Karpas-422 (cell line): ENCODE measurements at places on chromosomes 7 and 10. TPM values are rescaled to one million over a fixed set of nuclear protein-coding genes. Genes with fewer than 3 reads are reported as not detected.

CDNF gene
- total RNA-seq, result 1.2 and 2.2 TPM in 2 replicates

CLDN3 gene
- not detected in 2 replicates for total RNA-seq

GRCh38 chr7:69600710-69601519 is 2.6 kb downstream of the AUTS2 start:
- H3K27me3 ChIP-seq, result 0 out of 2 replicates have a peak, but pooled peaks cover 4% of the 10 kb centered on the region
- peaks cover 34% of the 10 kb centered on the region for H3K4me1 ChIP-seq
- H3K27ac ChIP-seq, result no peak overlapping the region

DNA sequence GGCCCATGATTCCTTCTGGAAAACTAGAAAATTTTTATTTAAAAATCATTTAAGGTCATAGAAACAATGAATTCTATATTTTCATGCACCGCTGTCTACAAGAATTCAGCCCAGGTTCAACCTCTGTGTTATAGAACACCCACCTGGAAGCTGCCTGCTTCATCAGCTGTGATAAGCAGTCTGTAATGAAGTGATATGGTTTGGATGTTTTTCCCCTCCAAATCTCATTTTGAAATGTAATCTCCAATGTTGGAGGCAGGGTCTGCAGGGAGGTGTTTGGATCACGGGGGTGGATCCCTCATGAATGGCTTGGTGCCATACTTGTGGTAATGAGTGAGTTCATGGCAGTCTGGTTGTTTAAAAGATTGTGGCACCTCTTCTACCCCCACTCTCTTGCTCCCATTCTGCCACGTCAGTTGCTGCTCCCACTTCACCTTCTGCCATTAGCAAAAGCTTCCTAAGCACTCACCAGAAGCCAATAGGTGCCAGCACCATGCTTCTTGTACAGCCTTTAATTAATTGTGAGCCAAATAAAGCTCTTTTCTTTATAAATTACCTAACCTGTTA is 55.6 kb downstream of the MRPL32 start:
- H3K27me3 ChIP-seq, result no peaks in the 10 kb centered on the region
- H3K4me1 ChIP-seq, result no peaks in the 10 kb centered on the region
- H3K36me3 ChIP-seq, result no peaks in the 10 kb centered on the region

DNA sequence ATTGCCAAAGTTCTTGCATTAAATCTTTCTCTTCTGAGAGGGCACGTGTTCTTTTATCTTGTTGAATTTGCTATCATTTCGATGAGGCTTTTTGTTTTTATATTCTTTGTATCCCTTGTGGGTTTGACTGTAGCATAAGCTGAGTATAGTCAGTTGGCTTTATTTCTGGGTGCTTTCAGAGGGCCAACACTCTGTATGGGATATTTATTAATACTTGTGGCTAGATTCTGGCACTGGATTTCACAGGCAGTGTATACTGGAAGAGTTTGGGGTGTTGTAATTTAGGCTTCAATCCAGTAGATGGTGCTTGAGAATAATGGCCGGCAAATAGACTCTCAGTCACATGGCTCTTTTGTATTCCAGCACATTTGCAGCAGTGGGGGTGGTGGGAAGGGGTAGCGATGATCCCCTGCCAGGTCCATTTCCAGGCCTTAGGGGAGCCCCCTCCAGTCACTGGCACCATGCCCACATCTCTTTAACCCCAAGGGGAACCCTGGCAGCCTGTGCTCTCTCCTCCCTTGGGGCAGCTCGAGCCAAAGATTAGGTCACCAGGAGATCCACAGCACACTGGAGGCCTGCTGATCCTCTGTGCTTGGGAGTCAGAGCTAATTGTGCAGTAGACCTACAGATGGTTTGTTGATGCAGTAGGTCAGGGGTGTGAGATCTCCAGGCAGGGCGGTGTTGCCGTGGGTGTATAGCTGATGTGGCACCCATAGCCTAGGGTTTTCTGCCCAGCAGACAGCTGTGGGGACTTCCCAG is 81.8 kb downstream of the PTPN20 start:
- peaks cover 4% of the 10 kb centered on the region; the same call in 1 of the 2 replicates for H3K4me1 ChIP-seq
- DNase-seq, result peak; percentile 64
- no peak overlapping the region for H3K27ac ChIP-seq

DNA sequence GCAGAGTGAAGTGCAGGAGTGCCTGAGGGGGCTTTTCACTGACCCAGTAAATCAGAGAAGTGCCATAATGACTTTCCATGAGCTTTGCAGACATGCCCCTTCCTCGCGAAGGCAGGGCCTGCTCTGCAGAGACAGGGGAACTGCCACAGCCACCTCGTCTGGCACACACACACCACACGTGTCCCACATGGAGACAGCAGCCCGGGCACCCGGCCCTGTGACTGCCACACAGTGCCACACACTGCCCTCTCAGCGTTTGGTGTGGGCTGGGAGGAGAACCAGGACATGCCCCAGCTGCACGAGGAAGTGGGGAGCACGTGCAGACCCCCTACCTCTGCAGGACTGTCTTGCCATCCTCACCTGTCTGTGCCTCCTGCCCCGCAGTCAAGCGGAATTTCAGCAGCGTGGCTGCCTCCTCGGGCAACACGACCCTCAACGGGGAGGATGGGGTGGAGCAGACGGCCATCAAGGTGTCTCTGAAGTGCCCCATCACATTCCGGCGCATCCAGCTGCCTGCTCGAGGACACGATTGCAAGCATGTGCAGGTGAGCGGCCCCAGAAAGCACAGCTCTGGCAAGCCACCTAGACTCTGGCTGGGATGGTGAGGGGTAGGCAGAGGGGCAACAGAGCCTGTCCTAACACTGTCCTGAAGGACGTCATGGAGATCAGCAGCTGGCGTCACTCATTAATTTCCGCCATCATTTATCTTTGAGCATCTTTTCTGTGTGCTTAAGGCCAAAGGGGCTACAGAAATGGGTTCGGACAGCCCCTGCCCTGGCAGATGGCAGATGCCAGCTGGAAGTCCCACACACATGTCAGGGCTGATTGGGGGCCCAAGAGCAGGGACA is 43.4 kb upstream of the PPIF start:
- no peak for DNase-seq
- H3K36me3 ChIP-seq, result peaks cover 20% of the 10 kb centered on the region; the same call in 1 of the 2 replicates
- H3K4me3 ChIP-seq, result no peak overlapping the region
- no peaks in the 10 kb centered on the region for H3K4me1 ChIP-seq
- H3K27ac ChIP-seq, result no peak overlapping the region

- H3K27ac ChIP-seq, result no peak overlapping the region
- no peak overlapping the region for H3K4me3 ChIP-seq
- H3K36me3 ChIP-seq, result peaks cover 29% of the 10 kb centered on the region; the same call in 1 of the 2 replicates
- H3K27me3 ChIP-seq, result no peaks in the 10 kb centered on the region
Observed at GRCh38 chr7:77942431-77942830, 143.9 kb downstream of the PHTF2 start.

DNA sequence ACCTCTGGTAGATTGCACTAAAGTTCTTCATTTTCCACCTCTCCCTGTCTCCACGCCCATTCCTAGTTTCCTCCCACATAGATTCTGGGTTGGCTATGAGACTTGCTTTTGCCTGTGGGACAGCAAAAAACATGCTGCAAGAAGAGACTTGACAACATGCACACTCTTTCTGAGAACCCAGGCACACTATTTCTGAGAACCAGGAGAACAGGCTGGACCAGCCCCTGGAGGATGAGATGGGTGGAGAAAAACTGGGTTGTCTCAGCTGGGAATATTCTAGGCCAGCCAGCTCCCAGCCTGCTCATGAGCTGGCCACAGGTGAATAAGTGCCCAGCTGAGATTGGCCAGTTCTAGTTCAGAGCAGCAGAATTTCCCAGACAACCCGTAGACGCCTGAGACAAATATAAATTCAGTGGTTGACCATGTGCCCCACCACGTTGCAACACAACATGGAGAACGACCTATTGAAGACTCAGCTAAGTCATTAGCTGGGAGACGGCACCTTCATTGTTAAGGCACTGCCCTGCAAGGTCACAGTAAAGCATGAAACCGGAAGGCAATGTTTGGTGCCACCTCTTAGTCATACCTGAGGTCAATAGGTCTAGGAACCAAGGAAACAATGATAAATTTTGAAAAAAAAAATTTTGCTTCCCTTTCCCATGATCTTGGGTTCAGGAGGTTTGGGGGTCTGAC is 92.7 kb upstream of the AKR1E2 start:
- no peaks in the 10 kb centered on the region for H3K4me1 ChIP-seq
- H3K27me3 ChIP-seq, result no peaks in the 10 kb centered on the region
- no peak overlapping the region for H3K27ac ChIP-seq
- no peak overlapping the region for H3K4me3 ChIP-seq
- no peaks in the 10 kb centered on the region for H3K36me3 ChIP-seq

DNA sequence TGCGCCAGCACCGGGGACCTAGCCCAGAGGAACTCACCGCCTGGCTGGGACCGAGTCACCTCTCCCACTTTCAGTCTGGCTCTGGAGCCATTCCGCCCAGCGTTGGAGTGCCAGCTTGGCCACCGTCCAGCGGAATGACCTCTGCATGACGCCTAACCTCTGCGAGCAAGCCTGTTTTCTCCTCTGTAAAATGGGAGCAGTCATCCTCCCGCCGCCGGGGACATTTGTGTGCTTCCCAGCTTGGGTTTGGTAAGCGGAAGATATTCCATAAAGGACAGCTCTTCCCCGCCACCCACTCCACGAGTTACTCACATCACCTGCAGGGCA is 1.3 kb upstream of the ZCCHC24 start:
- H3K27me3 ChIP-seq, result no peaks in the 10 kb centered on the region
- no peaks in the 10 kb centered on the region for H3K36me3 ChIP-seq
- no peak overlapping the region for H3K4me3 ChIP-seq
- DNase-seq, result no peak
- H3K27ac ChIP-seq, result no peak overlapping the region
- H3K4me1 ChIP-seq, result peaks cover 18% of the 10 kb centered on the region

- H3K27ac ChIP-seq, result no peak overlapping the region
- H3K4me3 ChIP-seq, result no peak overlapping the region
- H3K4me1 ChIP-seq, result no peaks in the 10 kb centered on the region
- no peaks in the 10 kb centered on the region for H3K36me3 ChIP-seq
Observed at GRCh38 chr10:48495282-48496045, 109.4 kb downstream of the ARHGAP22 start.

DNA sequence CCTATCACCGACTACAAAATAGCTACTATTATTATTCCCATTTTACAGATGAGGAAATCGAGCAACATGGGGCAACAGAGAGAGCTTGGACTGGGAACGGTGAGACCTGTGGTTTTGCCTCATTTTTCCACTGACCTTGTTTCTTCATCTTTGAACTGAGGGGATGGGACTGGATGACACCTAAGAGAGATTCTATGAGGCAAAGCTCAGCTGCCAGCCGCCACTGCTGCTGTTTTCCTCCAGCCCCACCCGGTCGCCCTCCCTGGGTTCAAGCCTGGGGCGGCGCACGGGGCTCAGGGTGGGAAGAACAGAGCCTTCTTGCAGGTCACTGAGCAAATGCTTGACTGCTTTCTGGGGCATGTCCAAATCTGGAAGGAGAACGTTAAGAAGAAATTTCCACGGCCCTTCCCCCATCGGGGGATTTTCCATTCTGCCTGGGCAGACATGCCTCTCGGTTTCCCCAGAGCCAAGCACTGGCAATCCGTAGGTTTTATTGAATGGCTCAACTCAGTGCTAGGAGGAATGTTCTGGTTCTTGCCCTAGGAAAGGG is 12.3 kb downstream of the DDIT4 start:
- H3K4me3 ChIP-seq, result no peak overlapping the region
- peak; percentile 37 for DNase-seq
- H3K36me3 ChIP-seq, result no peaks in the 10 kb centered on the region
- H3K4me1 ChIP-seq, result peaks cover 11% of the 10 kb centered on the region

GRCh38 chr7:82757-83155 is 109.6 kb upstream of the FAM20C start:
- H3K27ac ChIP-seq, result no peak overlapping the region
- no peaks in the 10 kb centered on the region; the same call in 1 of the 2 replicates for H3K4me1 ChIP-seq
- no peak overlapping the region for H3K4me3 ChIP-seq
- no peaks in the 10 kb centered on the region for H3K27me3 ChIP-seq

DNA sequence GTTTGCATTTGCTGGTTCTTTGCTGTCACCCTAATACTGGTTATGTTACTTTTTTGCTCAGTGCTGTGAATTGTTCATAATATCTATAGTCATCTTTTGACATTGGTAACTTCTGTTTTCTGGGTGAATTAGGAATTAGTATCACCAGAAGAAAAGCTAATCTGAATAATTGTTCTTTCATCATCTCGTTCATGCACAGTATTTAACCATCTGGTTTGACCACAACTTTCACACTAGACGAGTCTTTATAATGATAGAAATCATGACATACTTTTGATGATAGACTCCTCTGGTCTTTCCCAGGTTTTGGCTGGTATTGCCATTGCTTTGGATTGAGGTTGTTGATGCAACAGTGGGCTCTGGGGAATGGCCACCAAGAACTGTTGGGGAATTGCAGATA is 25.1 kb downstream of the SGPL1 start:
- H3K4me1 ChIP-seq, result no peaks in the 10 kb centered on the region
- no peak overlapping the region for H3K27ac ChIP-seq
- H3K4me3 ChIP-seq, result no peak overlapping the region

DNA sequence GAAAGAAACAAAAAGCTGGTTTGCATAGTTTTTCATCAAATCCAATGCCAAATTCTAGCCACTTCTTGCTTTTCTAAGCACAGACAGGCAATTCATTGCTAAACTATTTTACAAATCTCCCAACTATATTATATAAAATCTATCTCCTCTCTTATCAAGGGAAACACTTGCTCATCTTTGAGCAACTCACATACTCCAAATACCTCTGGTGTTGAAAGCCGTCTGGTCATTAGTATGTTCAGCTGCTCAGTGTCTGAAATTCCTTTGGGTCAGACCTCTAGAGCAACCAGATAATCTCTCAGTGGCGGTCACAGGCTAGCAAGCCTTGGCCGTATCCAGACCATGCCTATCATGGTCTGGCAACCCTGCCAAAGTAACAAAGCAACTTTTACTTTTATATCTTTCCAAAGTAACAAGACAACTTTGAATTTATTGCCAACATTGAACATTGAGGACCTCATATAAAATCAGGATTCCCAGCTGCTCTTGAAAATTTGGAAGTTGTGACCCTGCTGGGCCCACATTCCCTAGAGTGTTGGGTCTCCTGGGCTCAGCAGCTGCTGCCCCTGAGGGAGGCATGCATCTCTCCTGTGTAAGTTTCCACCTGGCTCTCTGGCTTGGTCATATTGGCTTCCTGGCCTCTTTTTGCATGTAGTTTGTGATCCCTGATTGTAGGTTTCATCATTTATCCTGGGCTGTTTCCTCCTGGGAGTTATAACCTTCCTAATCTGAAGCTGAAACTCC is 56.8 kb upstream of the LANCL2 start:
- H3K4me1 ChIP-seq, result peaks cover 17% of the 10 kb centered on the region
- H3K27me3 ChIP-seq, result no peaks in the 10 kb centered on the region
- no peak for DNase-seq

DNA sequence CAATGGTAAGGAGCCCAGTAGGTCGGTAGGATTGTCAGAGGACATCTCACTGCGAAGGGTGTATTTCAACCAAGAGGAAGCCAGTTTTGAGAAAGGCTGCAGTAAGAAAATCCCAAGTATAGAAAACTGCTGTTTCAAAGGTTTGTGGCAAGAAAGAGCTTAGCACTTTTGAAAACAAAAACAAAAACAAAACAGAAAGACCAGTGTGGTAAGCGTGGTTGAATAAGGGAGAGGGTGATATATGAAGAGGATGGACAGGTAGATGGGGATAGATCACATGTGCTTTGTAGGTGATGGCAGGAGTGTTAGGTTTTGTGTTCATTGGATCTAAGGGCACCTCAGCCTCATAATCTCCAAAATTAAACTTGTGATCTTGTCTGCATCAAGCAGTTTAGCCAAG is 141.6 kb upstream of the WNT16 start:
- H3K27me3 ChIP-seq, result 0 out of 2 replicates have a peak, but pooled peaks cover 2% of the 10 kb centered on the region
- no peak overlapping the region for H3K4me3 ChIP-seq
- no peak overlapping the region for H3K27ac ChIP-seq
- no peaks in the 10 kb centered on the region for H3K4me1 ChIP-seq
- H3K36me3 ChIP-seq, result no peaks in the 10 kb centered on the region
